Left renal pelvis (tissue), 4 donors: ENCODE measurements at places on chromosomes 5 and 9.

GRCh38 chr5:37791321-37791720 is 48.5 kb downstream of the GDNF start:
- DNase-seq = no peak

DNA sequence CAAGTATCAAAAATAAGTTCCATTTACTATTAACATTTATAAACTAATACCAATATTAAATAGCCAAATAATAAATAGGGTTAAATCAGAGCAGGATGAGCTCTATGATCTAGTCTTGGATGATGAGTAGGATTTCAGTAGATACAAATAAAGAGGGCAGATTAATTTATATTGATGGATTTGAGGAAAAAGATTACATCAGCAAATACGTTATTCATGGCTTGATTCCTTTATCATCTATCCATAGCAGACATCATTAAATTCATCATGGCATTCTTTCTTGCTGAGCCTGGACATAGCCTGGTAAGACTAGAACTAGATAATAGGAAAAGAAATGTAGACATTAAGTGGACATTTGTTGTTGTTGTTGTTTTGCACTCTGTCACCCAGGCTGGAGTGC is 13.4 kb upstream of the MSMP start:
- no peak for DNase-seq

DNA sequence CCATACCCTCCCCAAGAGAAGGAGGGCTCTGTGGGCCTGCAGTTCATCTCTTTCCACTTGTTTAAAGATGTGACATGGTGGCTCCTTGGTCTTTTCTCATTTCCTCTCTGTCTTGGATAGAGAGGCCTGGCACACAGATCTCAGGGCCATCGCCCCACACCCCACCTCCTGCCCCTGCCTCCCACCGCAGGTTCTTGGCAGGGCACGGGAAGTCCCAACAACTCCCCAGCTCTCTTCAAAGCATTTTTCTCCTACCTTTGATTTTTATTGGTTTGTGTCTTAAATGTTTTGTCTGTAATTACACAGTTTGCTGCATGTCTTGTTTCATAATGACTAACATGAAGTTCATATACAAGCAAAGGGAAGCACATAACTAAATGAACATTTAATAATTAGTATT is 178.5 kb upstream of the MSX2 start:
- no peak for DNase-seq

DNA sequence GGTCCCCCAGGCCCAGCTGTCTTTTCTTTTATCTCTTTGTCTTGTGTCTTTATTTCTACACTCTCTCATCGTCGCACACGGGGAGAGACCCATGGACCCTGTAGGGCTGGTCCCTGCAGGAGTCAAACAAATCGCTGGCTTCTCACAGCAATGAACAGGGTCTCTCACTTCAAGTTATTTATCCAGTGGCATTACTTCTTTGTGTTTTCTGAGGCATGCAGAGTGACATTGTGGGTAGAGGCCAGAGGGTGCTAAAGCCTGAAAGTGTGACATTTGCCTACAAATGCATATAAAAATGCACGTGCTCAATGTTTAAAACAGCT is 127.6 kb downstream of the ST8SIA4 start:
- DNase-seq = no peak

DNA sequence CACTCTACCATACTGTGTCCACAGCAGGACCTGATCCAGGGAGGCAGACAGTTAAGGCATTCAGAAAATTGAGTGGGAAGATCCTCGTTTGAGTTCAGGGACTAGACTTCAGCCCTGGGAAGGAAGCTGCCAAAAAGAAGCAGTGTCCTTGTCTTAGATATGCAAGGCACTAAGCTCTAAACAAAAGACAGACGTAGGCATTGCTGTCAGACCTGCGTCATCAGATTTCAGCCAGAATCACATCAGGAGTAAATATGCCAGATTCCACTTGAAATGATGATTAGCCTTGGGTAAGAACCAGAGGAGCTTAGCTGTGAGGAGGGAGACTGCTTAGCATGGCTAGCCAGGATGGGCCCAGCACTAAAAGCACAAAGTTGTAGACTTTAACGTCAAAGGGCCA is 56.7 kb downstream of the MAMDC2 start:
- DNase-seq = no peak

- no peak for DNase-seq
Measured at GRCh38 chr5:88884608-88884877, 1.6 kb upstream of the MEF2C start.

GRCh38 chr5:126794157-126794828 is 17.4 kb downstream of the LMNB1 start:
- no peak for DNase-seq

- DNase-seq = no peak
Measured at GRCh38 chr5:163913548-163913947, 408.1 kb downstream of the MAT2B start.

- no peak for DNase-seq
Measured at GRCh38 chr9:101711330-101711941, 27.0 kb downstream of the GRIN3A start.

DNA sequence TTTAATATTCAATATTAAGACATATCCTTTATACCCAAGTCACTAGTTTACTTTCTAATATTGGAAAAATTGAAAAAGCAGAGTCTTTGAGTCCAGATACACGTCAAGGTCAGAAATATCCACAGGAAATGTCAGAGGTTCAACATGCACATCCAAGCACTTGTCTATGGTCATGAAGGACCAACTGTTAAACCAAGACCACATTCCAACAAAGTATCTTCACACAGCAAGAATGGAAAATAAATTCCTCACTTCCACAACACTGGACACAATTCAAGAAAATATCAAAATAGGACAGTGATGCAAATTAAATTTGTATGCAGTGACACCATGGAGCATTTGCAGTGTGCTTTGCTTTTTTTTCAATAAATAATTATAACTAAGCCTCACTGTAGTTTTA is 142.5 kb downstream of the GABRB2 start:
- DNase-seq = no peak

DNA sequence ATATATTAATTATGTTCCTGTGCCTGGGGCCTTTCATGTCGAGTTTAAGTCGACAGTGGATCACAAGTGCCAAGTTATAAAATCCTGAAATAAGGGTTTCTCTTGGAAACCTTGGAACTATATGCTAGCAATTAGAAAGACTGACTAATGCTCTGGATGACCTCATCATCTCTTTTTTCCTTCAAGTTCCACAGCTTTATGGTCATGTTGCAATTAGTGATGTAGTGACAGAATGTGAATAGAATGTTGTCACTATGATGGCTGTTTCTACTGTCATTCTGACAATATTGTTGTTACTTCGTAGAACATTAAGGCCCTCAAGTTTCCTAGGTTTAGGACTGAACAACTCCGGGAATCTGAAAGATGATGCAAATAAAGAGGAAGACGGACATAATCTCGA is 368.0 kb upstream of the SEMA6A start:
- DNase-seq = no peak

- no peak for DNase-seq
Measured at GRCh38 chr5:177542816-177543465, 11.4 kb downstream of the FAM193B start.

GRCh38 chr5:113090336-113091106 is 113.9 kb downstream of the DCP2 start:
- DNase-seq = no peak

- DNase-seq = no peak
Measured at GRCh38 chr9:115333277-115334070, 215.5 kb upstream of the TNC start.

DNA sequence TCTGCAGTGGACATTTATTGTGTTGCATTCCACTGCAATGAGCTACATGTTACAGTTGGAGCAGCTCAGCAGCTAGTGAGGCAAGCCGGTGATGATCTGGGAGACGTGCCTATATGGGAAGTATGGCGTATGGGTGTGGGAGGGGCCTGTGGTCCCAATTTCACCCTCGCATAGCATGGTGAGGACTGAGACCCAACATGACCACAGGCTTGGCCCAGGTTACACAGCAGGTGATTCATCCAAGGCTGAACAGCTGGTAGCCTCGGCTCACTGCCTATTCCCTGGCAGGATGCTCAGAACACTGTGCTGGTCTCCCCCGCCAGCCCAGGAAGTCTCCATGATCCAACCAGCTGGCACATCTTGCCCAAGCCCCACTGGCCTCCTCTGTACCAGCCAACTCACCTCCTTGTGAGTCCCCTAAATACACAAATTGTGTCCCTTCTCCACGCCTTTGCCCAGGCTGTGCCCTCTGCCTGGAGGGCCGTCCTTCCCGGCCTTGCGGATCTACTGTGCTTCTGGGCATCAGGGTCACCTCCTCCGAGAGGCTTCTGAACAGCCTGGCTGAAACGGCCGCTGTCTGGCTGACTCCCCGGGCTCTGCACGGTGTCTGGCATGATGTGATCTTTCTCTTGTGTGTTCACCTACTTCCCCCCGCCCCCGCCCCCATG is 81.4 kb downstream of the NSUN2 start:
- no peak for DNase-seq

DNA sequence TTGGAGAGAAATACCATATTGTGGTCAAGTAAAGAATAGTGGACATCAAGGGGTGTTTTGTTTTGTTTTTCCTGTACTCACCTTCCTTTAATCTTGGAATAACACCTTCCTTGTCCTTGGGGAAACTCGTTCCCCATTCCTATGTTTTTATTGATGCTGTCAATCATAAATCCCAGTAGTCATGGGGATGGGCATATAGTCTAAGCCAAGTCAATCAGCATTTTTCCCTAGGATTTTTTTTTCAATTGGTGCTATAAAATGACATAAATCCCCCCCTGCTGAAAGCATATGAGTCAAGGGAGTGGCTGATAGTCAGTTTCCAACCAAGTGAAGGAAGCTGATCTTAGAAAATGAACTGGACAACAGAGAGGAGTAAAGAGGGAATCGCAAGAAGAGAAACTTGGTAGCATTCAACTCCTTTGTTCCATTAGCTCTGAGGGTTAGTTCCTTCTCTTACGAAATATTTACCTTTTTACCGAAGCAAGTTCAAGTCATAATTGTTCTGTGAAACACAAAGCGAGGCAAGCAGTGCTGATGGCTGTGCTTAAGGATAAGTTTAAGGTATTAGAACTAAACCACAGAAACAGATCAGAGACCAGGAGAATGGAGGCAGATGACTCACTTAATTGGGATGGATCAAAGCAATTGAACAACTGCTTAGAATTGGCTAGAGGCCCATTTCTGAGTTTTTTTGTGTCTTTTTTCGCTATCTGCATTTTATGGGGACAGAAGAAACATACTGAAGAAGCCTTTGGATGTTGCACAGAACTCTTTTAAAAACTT is 218.6 kb downstream of the SEMA6A start:
- no peak for DNase-seq

DNA sequence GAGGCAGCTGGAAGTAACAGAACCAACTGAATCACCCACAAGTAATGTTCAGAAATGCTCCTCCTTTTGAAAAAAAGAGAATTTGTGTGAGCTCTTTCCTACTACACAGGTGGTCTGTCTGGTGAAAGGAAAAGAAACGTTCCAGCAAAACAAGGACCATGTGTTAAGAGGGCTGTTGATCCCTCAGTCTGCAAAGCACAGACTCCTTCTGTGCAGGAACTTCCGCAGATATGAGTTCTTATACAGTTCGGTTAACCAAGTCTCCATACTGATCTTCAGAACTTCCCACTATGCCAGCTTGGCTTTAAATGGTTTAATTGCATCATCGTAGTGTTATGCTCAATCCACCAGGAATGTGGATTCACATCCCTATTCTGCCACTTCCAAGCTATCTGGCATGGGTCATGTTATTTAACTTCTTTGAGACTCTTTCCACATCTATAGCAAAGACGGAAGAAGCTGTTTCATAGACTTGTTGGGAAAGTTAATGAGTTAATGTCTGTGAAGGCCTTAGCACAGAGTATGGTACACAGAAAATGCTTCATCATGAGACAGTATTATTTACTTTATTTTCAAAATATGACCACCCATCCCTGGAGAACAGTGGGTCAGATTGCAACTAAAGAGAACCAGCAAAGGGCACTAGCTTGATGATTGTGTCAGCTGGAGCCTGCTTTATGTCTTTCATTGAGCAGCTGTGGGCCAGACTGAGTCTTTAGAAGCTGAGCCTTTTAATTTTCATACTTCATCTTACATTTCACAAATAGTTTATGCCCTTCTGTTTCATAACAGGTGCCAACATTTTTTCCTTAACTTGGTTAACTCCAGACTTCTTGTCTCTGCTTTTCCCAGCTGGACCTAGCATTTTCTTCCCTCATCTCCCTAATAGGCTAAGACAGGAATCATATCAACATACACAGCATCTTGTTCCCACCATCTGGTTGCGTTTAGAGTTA is 89.9 kb downstream of the MAMDC2 start:
- DNase-seq = no peak

- DNase-seq = no peak
Measured at GRCh38 chr5:177364159-177364962, 6.6 kb downstream of the RGS14 start.

GRCh38 chr5:19547640-19548039 is 440.4 kb downstream of the CDH18 start:
- DNase-seq = peak; percentile 6

DNA sequence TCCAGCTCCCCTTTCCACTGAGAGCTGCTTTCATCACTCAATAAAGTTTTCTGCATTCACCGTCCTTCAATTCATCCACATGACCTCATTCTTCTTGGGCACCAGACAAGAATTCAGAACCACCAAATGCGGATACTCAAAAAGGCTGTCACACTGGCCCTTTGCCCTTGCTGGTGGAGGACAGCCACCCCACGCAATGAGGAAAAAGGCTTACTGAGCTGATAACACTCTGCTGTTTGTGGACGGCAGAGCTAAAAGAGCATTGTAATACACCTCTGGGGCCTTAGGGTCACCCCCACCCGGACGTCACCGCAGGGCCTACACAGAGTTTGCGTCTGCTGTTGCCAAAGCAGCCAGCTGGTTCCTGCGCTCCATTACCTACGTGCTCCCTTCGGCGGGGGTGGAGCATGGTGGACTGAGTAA is 51.2 kb upstream of the ZNF608 start:
- no peak for DNase-seq

GRCh38 chr5:155898284-155898683 is 428.7 kb upstream of the SGCD start:
- DNase-seq = no peak

DNA sequence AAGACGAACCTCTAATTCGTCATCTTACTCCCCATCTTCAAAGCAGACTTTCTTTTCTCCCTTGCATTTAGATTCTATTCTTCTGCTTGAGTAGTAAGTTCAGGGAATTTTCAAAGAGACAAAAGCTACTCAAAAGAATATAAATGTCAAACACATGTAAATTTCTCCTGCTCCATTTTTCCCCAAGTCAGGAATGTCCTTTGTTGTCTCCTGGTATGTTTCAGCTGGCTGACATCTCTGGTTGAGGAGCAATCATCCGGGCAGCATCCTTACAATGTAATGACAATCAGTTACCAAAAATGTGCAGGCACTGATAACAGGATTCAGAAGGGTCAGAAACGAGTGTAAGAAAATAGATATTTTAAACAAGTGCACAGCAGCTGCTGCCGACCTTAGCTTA is 47.6 kb upstream of the PPP1R2B start:
- no peak for DNase-seq

GRCh38 chr9:17018540-17019196 is 116.2 kb upstream of the CNTLN start:
- no peak for DNase-seq
